Amniotic epithelial cell (primary cell): ENCODE measurements at places on chromosomes 7 and 10.
A peak's percentile ranks its signal among the peaks of the same experiment; 100 is the strongest.

GRCh38 chr7:11533229-11533820, 298.7 kb downstream of the THSD7A start:
- peak; percentile 49 for DNase-seq

DNA sequence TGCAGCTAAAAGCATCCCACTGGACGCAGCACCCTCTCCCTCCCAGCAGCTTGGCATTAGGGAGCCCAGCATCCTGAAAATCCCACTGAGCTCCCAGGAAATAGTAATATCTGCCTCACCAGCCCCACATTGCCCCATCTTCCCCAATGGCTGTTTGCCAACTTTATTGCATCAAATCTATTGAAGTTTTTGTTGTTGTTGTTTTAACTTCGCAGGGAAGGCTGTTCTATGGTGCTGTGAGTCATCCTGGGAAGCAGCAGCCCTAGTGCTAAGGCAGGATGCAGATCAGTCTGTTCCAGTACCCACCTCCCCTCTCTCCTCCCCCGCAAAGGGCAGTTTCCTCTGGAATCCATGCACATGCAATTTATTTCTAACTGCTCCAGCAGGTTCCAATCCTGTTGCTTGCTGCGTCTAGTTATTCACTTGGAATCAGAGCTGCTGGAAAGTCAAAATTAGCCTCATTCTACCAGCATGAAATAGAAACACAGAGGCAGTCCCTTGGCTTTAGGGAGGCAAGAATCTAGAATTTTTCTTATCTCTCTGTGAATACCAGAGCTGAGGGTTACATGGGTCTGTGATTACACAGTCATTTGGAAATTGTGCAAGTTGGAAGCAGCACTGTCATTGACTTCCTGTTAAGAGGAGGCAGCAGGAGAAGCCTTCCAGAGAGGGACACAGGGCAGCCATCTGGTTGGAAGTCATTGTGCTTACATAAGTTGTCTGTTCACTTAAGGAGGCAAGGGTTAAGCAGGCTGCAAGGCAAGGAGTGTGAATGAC, 115.9 kb upstream of the CACUL1 start:
- DNase-seq = peak; percentile 99

DNA sequence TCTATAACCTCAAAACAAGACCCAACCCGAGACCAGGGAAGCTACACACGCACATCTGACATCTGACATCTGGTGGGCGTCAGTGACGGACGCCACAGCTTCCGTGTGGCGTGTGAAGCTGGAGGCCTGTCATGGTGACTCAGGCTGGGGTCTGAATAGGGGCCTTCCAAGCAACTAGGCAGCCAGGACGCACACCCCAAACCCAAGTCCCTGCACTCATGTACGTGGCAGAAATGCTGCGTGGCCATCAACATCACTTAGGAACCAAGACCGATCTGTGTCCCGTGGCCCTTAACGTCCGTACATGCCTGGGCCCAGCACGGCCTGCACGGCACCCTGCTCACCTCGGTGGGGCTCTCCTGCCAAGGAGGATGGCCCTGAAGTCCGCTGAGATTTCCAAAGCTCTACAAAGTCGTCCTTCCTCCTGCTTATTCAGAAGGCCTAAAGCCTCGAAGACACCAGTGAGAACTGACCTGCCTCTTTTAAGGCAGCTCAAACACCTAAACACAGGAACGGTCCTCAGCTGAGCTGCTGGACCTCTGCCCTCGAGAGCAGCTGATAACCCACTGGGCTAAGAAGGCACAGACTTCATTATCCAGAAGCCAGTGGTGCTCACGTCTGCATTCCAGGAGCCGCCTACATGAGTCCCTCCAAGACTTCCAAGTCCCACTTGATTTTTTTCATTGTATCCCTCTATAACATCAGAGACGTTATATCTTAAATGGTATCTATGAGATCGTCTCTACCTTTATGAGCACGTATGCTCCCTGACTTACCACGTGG, 82.5 kb downstream of the DIP2C start:
- DNase-seq = no peak

- DNase-seq = no peak
Observed at GRCh38 chr10:125538947-125539731, 143.8 kb downstream of the TEX36 start.

- DNase-seq = no peak
Observed at GRCh38 chr10:89574368-89574767, 39.0 kb upstream of the SLC16A12 start.

- DNase-seq = no peak
Observed at GRCh38 chr7:134121632-134122139, 5.5 kb upstream of the LRGUK start.

DNA sequence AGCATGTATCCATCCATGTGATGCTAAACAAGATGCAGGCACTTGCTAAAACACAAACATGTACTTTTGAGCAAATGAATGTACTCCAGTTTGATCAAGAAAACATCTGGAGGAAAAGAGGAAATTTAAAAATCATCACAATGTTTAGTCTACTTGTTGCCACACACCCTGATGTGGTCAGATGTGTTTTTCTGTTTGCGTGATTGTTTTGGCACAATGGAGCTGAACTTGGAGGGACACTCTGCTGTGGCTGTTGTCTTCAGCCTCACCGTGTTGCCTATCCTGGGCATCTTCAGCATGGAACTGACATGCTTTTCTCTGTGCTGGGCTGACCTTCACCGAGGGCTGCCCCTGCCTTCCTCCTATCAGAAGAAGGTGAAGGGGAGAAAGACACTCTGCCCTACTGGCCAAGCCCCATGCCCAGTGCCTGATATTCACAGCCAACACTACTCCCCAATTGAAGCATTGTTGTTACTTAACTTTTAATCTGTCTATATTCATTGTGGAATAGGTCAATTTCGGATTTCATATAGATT, 268.3 kb upstream of the IGFBP3 start:
- no peak for DNase-seq

- DNase-seq = no peak
Observed at GRCh38 chr10:69466689-69467088, 15.4 kb downstream of the TSPAN15 start.

GRCh38 chr7:55649238-55649637, 76.9 kb upstream of the VOPP1 start:
- no peak for DNase-seq

- DNase-seq = no peak
Observed at GRCh38 chr7:83946801-83947200, 247.8 kb downstream of the SEMA3A start.

GRCh38 chr10:58567652-58568051, 55.0 kb downstream of the BICC1 start:
- no peak for DNase-seq

DNA sequence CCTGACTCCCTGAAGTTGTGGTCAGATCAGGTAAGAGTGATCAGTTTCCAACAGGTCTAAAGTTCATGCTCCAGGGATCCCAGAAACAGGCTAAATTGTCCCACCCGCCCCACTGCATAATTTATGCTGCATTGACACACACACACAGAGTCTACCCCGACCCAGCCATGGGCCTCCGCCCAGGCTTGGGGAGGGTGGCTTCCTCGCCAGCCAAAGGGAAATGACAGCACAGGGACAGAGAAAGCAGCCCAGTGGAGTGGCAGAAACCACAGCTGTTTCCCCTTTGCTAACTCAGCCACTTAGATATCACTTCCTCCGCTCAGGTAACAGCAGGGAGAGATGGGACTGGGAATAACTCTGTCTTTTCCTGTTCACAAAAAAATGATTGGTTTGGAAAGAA, 9.4 kb downstream of the SH3PXD2A start:
- DNase-seq = no peak

- no peak for DNase-seq
Observed at GRCh38 chr10:88833156-88833555, 18.5 kb downstream of the ANKRD22 start.

- DNase-seq = no peak
Observed at GRCh38 chr10:104127411-104127810, 5.4 kb downstream of the SFR1 start.

DNA sequence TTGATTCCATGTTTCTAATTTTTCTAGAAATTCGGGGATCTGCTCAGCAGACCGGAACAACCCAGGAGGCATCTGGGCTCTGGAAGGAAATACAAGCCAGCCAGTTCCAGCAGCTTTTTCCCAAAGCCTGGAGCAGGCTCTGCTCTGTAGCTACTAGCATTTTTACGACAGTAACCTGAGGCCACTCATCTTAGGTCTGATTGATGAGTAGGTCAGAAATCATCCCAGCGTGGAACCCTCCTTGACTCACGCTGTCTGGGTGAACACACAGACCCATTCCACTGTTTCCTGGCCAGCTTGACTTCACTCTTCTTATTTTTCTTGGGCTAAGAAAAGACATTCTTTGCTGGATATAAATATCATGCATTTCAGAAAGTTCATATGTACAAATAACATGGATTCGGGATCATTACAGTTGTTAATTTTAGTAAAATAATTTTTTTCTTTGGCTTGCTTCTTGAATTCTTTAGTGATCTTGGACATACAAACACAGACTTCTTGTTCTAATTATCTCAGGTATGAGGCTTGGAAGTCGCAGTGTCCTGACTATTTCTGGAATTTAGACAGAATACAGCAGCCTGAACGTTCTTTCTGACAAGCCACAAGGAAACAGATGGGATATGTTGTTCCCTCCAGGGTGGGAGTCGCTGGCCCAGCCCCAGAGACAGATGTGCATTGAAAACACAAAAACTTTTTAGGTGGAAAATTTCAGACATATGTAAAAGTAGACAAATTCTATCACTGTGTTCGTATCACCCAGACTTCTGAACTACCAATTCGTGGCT, 54.6 kb upstream of the PITRM1 start:
- peak; percentile 71 for DNase-seq

DNA sequence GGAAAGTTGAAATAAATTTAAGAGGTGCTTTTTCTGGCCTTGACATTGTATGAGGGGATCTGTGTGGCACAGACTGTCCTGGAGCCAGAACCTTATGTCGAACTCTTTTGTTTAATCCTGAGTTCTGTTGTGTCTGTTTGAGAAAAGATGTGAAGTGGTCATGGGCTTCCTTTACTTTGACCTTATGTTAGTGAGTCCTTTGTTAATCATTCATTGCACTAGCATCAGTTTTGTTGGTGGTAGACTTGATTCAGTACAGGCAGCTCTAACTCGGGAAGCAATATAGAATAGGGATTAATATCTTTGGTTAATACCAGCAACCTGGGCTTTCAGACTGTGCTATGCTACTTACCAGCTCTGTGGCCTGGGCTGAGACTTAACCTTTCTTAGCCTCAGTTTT, 123.9 kb upstream of the FZD1 start:
- DNase-seq = no peak

- DNase-seq = no peak
Observed at GRCh38 chr10:124244256-124244877, 151.0 kb upstream of the CHST15 start.

DNA sequence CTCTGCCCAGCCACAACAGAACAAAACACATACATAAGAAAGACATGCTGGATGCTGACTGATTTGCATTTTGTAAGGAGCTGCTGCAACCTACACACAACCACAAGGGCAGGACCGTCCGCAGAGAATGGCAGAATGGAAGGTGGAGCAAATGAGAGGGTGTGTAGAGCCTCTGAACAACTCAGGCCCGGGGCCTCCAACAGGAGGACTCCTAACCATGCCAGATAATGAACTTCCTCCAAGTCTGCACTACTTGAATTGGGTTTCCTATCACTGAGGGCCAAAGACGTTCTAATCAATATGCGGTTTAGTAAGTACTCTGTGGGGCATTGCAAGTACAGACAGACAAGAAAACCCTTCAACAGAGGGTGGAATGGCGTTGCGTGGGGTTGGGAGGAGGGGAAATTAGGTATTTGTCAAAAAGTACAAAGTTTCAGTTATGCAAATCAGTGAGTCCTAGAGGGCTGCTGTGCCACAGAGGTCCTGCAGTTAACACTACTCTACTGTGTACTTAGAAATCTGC, 14.6 kb downstream of the VOPP1 start:
- no peak for DNase-seq

DNA sequence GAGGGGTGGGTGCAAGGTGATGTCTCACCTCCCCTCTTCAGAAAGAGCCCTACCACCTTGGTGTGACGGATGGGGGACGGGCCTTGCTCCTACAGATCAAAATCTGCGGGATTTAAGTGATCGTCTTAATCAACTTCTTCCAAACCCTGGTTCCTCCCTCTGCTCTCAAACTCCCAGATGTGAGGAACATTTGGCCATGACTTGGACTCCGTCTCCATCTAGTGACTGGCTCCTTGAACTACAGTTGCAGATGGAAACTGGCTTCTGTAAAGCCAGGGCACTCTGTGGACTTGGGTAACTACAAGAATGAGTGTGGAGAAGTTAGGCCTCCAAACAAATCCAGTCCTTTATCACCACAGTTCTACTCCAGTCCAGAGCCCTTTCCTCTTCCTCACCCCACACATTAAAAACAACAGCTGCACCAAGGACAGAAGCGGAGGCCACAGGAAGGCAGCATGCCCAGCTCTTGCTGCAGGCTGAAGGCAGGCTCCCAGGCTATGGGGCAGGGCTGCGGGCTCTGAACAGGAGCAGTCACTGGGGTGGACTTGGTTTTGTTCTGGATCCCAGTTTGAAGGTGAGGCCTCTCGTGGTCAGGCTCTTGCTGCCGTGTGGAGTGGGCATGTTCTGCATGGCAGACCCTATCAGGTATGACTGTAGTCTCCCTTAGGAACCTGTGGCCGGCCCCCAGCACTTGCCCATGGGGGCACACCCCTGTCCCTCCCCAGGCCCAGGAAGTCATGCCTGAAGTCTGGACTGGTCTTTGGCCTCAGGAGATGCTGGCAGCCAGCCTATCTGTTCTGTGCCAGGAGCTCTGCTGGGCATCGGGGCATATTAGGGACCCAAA, 79.4 kb downstream of the VWC2 start:
- peak; percentile 7 for DNase-seq

DNA sequence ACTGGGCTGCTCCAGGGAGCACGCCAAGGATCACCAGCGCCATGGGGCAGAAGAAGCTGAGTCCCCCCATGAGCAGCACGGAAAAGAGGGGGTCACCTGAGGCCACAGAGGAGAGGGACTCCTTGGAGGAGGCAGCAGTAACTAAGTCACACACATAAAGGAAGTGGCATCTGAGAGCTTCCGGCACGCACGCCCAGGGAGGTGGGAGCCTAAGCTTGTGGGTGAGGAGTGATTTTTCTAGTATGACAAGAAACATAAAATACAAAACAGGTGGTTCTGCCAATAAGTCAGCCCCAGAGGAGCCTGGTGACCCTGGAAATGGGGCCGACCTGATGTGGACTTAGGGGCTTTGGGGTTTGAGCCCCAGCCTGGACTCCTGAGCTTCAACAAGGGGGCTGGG, 60.8 kb downstream of the CARD11 start:
- no peak for DNase-seq

DNA sequence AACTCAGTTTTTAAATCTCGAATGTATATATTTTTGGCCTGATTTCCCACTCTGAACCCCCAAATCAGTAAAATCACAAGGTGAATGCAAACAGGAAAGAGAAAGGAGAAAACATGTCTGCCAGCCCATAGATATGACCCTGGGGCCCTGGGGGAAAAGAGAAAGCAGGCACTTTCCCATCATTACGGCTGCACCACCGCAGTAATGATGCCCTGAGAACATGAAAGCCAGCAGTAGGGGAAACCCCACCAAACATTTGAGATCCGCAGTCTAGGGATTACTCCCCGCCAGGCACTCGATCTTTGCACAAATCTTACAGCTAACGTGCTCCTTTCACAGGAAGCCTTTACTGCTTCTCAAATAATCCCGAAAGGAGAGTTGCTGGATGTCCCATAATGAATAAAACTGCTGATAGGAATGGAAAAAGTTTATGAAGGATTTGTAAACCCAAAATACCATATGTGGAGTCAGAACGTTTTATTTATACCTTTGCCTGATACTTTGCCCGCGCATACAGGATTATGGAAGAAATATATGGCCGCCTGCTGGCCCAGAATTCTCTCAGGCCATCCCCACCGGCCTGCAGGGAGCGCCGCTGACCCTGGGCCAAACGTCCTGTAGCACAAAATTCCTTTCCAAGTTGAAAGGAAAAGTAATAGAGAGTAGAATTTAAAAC, 180.0 kb upstream of the INHBA start:
- DNase-seq = no peak
